ENCODE measurements at places on chromosomes 2 and 18.

- DNase-seq, result no peak
These were observed 285.8 kb upstream of the REV1 start for GRCh38 chr2:99775585-99775984.

DNA sequence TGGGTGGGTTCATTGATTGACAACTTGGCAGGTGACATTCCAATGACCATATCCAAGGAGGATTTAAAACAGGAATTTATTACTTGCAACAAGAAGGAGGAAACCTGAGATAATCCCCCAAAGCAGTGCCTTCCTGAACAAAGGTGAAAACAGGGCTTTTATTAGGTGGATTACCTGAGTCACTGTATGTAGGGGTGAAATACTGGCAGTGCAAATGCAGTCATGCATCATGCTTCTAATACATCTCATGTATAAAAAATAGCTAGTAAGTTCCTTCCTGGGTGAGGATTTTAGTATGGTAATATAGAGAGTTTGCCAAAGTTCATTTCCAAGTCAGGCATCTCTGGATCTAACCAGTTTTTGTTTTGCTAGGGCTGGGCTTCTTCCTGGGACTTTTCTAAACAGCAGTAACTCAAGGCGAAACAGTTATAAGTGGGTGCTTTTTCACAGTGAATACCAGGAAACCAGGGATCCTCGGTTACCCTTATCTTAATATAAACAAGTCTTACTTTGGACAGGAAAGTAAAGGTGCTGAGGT lies 583.4 kb upstream of the LRRTM1 start:
- no peak for DNase-seq

GRCh38 chr2:218405086-218405745 lies 5.5 kb downstream of the CTDSP1 start:
- DNase-seq, result no peak

- no peak for DNase-seq
These were observed 71.3 kb upstream of the SETBP1 start for GRCh38 chr18:44609181-44609941.

GRCh38 chr2:49044350-49045079 lies 109.8 kb downstream of the FSHR start:
- DNase-seq, result peak; percentile 72

GRCh38 chr2:168469281-168469988 lies 13.4 kb downstream of the CERS6 start:
- DNase-seq, result no peak

DNA sequence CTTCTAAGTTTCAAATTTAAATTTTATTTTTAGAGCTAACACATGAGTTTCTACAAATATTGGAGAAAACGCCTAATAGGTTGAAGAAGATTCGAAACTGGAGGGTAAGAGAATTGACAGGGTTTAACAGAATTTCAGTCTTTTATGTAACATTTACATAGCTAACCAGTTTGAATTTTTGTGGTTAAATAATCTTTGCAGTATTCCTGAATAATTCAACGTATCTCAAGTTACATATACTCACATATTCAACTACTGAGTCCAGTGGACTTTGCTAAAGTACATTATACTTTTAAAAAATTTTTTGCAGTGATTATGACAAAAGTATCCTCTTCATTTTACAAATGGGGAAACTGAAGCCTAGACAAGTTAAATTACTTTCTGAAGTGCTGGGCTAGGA lies 34.0 kb downstream of the CCNT2 start:
- no peak for DNase-seq
